Stimulated activated CD4-positive, alpha-beta T cell treated with anti-CD3 and anti-CD28 coated beads, Interleukin-12 subunit alpha, Interleukin-12 subunit beta, amount 100 ng/mL, for 48 hours (primary cell): ENCODE measurements at places on chromosomes 4 and X.

- DNase-seq: no peak
Observed at GRCh38 chrX:153226344-153227185, 47.5 kb downstream of the MAGEA1 start.

DNA sequence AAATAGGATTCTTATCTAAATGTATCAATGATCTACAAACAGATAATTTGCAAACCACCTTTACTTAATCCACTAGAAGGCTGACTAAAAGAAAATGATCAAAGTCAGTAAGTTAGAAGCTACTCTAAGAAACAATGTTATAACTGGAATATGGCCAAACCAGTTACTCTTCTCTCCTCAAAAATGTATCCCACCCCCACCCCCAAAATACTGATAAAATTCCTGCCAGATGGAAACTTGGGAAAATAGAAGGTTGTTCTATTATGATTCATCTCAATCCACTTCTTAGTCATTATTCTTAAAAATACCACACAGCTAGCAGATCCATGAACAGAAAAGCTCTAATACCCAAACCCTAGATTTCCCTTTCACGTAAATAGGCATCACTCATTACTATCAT is 206.4 kb downstream of the KLHL13 start:
- DNase-seq: no peak

DNA sequence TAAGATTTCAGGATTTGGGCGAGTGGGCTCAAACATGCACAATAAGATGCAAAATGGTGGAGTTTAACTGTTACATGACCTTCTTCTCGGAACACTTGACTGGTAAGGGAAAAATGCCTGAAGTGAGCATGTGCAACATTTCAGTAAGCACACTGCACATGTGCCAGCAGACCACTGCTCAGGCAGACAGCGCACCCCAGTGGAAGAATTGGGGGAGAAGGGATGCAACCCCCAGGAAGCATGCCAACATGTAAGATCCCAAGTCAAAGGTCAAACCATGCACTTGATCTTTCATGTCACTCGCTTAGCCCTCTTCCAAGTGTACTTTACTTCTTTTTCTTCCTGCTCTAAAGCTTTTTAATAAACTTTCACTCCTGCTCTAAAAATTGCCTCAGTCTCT is 256.3 kb downstream of the CENPC start:
- DNase-seq: no peak

DNA sequence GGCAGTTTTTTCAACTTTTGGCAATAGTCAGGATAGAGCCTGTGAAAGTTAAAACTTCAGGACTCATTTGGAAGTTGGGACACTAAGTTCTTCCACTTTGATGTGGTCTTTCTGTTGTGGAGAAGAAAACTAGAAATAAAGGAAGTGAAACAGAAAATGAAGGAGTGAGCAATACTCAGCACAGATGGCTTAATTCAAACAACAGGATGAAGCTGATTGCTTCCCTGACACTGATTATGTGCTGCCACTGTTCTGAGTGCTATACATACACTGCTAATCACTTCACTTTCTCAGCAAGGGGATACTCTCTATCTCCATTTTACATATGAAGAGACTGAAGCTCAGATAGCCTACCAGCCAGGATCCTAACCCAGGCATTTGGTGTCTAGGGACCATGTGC is 235.1 kb upstream of the CPEB2 start:
- no peak for DNase-seq

- no peak for DNase-seq
Observed at GRCh38 chr4:87321888-87322287, 794 bp downstream of the HSD17B13 start.

DNA sequence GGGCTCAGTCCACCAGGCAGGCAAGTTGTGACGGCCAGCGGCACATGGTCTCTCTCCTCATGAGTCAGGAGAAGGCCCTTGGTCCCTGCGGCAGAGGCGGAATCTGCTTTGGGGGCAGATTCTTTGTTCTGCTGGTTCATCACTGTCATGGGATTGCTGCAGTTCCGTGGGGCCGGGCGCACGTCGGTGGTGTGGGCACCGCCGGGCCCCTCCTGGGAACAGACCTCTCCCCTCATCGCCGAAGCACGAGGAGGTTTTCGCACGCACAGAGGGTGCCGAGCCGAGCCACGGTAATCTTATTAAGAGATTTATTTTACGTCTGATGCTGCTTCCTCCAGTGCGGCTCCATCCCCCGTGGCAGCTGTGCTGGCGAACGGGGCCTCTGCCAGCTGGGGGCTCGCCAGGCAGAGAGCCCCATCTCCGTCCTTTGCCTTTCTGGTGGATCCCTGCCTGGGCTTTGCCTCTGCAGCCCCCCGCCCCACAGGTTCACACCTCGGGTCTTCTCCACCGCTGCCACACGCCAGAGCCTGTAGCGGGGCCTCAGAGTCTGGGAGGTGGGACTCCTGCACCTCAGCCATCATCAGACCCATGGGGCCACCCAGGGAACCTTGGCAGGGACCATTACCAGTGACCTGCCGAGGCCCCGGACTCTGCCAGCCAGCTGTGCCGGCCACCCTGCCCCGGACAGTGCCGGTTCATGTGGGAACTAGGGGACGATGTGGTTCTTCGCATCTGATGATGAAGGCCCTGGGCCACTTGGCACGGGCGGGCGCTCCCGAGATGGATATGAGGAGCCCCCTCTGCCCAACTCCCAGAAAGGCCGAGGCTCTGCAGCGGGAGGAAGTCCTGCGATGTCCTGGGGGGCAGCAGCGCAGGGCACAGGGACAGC is 86.7 kb upstream of the NKX1-1 start:
- DNase-seq: no peak

DNA sequence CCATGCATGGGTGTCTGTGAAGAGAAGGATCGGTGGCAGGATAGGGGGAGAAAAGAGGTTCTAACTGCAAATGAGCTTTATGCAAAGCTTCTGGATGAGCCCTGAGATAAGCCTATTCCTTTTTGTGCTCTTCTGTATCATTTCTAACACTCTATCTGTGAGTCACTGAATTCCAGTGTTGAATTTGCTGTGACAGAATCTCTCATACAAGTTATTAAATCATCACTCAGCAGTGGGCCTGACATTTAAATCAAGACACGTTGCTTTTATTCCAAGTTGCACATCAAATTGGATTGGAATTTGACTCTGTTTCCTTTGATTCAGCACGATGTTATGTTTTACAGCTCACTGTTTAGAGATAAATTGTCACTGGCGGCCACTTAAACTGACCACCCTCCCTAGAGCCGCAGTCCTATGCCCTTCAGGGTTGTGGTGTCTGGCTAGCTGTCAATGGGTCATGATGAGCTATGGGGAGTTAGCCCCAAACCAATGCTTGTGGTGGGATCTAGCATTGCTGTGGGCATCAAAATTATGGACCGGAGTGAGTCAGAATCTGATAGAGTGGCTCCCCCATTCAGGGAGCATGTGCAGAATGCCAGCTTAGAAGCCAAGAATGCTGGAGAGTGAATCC is 42.7 kb downstream of the LHFPL1 start:
- no peak for DNase-seq
